ENCODE measurements at places on chromosomes 5 and 9.

GRCh38 chr5:127796211-127796610 is 93.0 kb downstream of the CCDC192 start:
- no peak for DNase-seq

DNA sequence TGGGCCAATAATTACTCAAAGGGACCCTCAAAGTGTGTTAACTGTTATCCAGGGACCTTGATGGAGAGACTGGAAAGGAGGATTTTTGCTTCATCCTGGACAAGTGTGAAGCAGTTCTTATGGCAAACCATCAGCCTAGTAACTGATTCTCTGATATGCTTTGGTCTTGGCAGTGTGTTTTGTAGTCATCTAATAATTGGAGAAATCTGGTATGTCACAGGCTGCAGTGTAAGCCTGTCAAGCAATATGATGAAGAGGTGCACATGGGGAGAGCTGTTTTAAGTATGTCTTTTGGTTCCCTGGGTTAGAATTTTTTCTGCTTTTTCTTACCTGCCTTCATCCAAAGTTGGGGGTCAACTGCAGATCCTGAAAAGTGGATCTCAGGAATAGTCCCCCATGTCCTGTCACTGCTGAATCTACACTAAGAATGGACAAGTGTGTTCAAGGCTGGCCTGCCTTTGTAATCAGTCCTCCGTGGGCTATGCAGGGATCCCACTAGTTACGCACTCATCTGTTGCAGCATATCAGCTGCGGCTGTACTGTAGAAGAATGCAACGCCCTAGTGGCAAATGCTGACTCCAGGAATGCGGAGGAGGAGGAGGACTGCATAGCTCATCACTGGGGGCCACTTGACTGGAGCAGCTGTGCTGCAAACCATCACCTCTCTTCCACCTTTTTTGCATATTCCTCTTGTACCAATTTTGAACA is 1.9 kb downstream of the SPTAN1 start:
- peak; percentile 94 for DNase-seq

DNA sequence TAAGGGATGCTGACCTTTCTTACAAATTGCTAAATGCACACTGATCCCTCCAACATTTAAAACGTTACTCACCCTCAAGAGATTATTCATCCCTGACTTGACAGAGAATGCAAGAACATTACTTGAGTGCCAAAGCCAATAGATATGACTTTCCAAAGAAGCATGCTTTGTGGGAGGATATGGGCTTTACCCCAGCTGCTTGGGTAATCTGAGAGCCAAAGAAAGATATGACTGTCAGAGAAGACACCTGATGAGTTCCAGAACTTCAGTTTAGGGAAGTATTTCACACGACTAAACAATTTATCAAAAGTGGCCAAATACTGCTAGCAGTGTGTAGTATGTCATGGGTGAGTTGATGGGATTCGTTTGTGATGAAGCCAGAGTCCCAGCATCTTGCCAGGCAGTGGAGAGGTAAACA is 7.4 kb upstream of the SPDL1 start:
- peak; percentile 89 for DNase-seq

DNA sequence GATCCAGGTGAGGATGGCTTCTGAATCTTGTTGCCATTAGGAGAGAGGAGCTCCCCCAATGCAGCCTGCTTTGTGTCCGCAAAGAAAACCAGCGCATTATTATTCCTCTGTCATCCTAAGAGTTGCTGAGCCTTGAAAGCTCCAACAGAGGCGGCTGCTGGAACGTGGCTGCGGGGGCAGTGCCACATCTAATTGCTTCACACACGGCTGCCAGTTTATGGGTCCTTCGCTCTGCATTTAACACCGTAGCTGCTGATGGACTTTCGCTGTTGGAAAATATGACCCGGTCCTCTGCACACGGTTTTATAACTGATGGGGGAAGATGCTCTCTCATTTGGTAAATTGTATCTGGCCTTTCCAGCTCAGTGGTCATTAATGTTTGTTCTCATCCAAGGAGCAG is 38.0 kb downstream of the ZNF622 start:
- no peak for DNase-seq

- DNase-seq, result peak; percentile 24
These were observed 3.7 kb upstream of the CLK4 start for GRCh38 chr5:178630475-178630930.

DNA sequence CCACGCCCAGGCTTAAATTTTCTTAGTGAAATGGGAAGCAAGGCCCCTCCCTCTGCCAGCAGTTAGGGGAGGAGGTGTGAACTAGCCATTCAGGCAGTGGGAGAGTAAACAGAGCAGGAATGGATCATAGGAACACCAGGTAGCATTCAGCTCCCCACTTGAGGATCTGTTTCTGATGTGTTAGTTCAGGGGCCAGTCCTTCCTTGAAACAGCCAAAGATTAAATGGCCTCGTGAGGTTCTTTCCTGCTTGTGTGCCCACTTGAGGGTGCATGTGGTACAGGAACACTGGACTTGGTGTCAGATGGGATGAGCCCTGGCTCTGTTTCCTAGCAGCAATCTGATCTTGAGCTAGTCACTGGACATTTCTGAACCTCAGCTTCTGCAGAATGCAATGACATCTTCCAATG is 21.2 kb downstream of the FAXDC2 start:
- no peak for DNase-seq

- DNase-seq, result peak; percentile 93
These were observed 2.0 kb upstream of the MZB1 start for GRCh38 chr5:139391570-139392323.

DNA sequence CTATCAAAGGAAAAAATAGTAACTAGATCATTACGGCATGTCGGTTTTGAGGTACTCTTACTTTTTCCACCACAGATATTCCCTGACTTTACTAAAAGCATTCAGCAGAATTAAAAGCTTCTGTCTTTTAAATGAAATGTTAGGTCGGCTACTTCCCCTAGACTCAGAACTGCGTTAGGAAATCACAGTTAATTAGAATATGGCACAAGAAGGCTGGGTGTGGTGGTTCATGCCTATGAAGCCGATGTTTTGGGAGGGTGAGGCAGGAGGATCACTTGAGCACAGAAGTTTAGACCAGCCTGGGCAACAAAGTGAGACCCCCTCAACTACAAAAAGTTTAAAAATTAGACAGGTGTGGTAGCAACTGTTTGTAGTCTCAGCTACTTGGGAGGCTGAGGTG is 24.4 kb downstream of the CEMIP2 start:
- no peak for DNase-seq

- DNase-seq, result peak; percentile 56
These were observed 616 bp downstream of the ABL1 start for GRCh38 chr9:130835441-130836298.

DNA sequence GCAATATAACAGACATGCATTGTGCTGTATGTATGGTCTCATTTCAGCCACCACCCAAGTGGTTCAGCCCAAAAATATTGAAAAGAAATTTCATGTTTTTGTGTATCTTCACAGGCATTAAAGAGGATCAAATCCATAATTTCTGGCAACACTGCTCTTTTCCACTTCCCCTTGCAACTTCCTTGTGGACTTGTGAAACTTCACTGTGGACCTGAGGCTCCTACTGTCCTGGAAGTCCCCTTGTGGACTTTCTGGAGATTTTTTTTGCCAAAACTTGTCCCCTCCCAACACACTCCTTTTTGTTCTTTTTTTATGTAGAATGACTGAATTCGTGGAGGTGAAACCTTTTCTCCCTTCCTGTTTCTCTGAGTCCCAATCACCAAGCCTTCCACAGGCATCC is 14.3 kb downstream of the OTULINL start:
- no peak for DNase-seq

GRCh38 chr9:35057271-35057620 is 15.2 kb downstream of the VCP start:
- no peak for DNase-seq

- DNase-seq, result peak; percentile 59
These were observed 1.8 kb upstream of the LNPEP start for GRCh38 chr5:96933764-96934707.

GRCh38 chr5:151002681-151003502 is 17.5 kb upstream of the GPX3 start:
- no peak for DNase-seq
